ENCODE measurements at places on chromosomes 16 and 17.

DNA sequence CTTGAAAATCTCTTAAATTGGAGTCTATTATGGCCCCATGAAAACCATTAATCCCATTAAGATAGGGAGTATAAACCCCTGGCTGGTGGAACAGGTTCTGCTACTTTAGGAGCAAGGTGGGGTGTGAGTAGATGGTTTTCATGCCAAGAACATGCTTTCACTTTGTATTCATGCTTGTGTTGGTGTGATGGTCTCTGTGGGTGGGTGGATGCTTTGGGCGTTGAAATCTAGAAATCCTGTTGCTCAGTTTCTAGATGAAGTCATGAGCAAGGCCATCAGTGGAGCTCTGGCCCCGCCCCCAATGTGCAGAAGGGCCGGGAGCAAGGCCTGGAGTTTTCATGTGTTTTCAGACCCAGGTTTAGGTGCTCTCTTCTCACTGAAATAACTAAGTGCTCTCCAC lies 20.1 kb downstream of the PLD6 start:
- no peak for DNase-seq

DNA sequence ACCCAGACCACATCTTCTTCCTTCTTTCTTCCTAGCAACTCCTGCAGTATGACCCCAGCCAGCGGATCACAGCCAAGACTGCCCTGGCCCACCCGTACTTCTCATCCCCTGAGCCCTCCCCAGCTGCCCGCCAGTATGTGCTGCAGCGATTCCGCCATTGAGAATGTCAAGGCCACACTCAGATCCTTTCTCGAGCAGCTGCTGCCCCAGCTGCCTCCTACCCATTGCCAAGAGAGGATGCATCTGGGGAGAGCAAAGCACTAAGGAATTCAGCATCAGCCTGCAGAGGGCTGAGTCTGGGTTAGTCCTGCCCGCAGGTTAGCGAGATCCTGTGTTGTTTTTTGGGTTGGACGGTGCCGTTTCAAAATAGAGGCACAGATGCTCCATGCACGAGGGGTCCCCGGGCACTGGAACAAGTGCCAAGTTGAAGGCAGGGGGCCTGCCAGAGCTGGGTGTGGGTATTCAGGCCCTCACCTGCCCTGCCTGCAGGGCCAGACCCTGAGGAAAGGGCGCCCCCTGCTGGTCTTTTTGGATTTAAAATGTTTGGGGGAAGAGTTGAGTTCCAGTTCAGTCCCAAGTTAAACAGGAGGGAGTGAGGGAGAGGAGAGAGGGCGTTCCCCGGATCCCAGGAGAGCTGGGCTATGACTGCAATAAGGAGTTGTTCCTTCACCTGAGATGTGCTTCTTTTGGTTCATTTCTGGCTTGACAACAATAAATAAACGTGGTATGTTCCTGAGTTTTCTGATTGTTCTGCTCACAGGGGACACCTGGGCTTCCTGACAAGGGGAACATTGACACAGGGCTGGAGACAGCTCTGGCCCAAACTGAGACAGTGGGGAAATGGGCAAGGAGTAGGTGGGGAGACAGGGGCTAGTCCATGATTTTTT lies 4.9 kb downstream of the CDK3 start:
- peak; percentile 83 for DNase-seq

- no peak for DNase-seq
These were observed 478.2 kb upstream of the CDH11 start for GRCh38 chr16:65600046-65600445.

- no peak for DNase-seq
These were observed 679.7 kb upstream of the SOX9 start for GRCh38 chr17:71441098-71441497.

- no peak for DNase-seq
These were observed 92.5 kb downstream of the SSH2 start for GRCh38 chr17:29837531-29837930.

DNA sequence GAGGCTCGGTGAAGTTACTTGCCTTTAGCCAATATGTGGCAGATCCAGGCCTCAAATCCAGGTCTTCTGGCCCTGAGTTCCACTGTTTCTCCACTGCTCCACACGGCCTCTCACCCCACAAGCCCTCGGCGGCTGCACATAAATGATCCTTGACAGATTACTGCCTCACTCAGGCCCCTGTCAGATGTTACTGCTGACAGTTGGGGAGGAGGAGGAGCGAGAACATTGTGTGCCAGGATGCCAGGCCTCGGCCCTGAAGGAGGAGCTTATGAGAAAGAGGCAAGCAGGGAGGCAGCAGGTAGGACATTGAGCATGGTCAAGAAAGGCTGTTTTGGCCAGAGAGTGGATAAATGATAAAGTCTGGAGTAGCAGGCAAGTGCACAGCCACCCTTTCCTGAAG lies 88.6 kb downstream of the RAB11FIP4 start:
- DNase-seq: no peak

DNA sequence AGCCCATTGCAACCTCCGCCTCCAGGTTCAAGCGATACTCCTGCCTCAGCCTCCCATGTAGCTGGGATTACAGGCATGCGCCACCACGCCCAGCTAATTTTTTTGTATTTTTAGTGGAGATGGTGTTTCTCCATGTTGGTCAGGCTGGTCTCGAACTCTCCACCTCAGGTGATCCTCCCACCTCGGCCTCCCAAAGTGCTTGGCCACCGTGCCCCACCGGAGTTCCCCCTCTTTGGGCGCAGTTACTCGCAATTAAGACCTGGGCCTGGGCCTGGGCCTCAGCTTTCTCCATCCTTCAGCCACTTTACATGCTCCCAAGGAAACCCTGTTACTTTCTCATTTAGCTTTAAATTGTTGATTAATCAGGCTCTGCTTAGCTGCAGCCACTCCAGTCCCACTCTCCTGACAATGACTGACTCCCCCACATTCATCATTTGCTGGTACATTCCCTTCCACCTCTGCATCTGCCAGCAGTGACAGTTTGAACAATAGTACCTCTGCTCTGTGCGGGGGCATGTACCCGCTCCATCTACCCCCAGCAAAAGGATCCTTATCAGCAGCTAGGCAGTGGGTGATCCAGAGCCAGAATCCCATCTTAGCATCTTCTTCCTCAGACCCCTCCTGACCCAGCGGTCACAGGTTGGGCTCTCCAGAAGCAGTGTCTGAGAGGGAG lies 47.2 kb upstream of the SLC47A1 start:
- no peak for DNase-seq

- DNase-seq: no peak
These were observed 7.3 kb upstream of the KDM8 start for GRCh38 chr16:27195941-27196595.

GRCh38 chr16:23182679-23183542 lies at the start of gene SCNN1G:
Gene SCNN1G (plus strand): TSS chr16:23182745. CDS start chr16:23186272, 3,527 bp downstream.
- DNase-seq: peak; percentile 54

- DNase-seq: no peak
These were observed 16.1 kb downstream of the KCNJ16 start for GRCh38 chr17:70091005-70091568.

DNA sequence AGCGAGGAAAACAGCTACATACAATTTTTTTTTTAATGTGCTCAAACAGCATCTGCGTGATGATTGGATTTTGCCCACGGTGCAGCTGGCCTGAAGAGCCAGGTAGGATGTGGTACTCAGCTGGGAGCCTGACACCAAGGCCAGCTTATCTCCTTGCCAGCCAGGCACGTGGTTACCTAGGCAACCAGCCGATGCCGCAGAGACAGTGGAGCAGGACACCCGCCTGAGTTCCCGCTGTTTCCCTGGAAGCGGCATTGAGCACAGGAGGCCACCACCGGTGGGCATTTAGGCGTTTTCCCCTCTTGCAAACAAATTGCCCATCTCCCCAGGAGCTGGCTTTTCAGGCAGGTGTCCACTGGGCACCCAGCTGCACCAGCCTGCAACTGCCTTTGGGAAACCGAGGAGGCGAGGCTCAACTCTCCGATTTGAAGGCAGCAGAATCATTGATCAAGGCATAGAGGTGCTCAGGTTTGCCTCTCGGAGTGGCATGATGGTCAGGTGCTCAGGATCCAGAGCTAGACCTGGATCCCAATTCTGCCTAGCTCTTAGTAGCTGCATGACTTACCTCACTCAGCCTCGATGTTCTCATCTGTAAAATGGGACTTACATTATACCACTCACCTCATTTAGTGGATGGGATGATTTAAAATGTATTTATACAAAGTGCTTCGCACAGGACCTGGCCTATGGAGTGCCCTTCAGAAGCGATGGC lies 137.5 kb upstream of the PLCG2 start:
- DNase-seq: peak; percentile 92

- no peak for DNase-seq
These were observed 13.7 kb downstream of the GLP2R start for GRCh38 chr17:9839433-9839832.

- DNase-seq: no peak
These were observed 3.0 kb upstream of the CCL1 start for GRCh38 chr17:34366010-34366409.

GRCh38 chr17:47989700-47990099 lies 18.8 kb downstream of the CDK5RAP3 start:
- no peak for DNase-seq

- DNase-seq: peak; percentile 72
These were observed 20.4 kb upstream of the YPEL2 start for GRCh38 chr17:59311051-59311468.

GRCh38 chr17:17538417-17539391 lies 42.5 kb upstream of the RASD1 start:
- DNase-seq: peak; percentile 89

DNA sequence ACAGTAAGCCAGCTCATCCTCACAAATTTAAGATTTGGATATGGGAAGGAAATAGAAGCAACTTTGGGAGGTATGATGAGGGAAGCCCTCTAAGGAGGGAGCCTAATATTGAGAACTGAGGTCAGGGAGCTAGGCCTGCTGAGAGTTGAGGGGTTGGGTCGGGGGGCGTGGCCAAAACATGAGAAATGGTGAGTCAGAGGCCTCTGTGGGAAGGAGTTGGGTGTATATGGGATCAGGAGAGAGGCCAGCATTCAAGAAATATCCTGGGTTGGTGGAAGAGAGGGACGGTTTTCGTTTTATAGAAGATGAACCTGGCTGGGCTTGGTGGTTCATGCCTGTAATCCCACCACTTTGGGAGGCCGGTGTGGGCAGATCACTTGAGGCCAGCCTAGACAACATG lies 48.4 kb downstream of the CLEC16A start:
- DNase-seq: no peak

GRCh38 chr16:88653596-88654362 lies 2.9 kb upstream of the CYBA start:
- DNase-seq: no peak

GRCh38 chr16:78998879-78999278 lies 601.7 kb downstream of the MAF start:
- DNase-seq: no peak

GRCh38 chr17:19805006-19805405 lies 56.9 kb upstream of the ALDH3A1 start:
- DNase-seq: no peak

DNA sequence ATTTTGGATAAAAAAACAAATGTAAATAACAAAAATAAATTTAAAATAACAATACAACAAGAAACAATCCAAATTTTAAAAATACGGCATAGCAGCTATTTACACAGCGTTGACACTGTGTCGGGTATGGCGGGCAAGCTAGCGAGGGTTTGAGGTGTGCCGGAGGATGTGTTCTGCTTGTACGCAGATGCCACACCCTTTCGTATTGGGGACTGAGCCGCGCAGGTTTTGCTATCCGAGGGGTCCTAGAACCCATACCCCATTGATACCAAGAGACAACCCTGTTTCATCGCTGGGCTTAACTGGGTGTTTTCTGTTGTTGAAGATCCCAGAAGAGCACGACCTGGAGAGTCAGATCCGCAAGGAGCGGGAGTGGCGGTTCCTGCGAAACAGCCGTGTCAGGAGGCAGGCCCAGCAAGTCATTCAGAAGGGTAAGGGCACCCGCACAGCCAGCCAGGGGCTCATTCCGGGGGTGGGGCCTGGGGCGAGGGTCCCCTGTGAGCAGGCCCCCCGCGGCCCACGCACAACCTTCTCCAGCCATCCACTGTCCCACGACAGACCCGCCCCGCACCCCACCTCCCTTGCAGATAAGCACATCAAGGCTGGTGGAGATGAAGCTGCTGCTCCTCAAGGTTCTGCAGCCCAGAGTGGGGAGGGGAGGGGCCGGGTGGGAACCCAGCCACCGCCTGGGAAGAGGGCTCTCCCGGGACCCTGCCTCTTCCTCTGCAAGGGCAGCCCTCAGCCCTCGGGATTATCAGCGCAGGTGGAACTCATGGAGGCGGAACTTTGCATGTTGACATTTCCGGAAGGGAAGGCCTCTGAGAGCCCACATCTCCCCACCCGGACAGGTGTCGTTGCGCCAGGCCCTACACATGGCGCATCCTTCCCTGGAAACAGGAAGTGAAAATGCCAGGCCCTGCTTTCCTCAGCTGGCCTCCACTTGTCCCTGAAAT lies 51.2 kb upstream of the CHMP6 start:
- DNase-seq: peak; percentile 30

DNA sequence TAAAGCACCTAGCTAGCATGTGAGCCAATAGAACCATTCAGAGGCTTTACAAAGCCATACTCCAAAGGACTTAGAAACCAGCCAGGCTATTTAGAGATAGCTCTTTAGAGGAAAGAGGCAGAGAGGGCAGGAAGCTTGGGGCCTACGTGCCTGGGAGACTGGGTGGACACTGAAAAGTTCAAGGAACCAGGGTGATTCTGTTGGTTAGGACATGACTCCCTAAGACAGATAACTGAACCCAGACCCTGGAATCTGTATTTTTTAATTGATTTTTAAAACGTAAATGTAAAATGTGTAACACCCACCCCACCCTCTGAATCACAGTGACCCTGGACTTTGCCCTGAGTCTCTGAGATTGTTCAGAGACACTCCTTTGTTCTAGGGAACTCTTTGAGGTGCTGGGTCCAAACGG lies 16.1 kb upstream of the GNA13 start:
- DNase-seq: no peak

GRCh38 chr17:28665994-28666393 lies 4.0 kb downstream of the SUPT6H start:
- no peak for DNase-seq
